ENCODE measurements at places on chromosomes 1 and 21.

- DNase-seq: no peak
Observed at GRCh38 chr1:91133248-91133647, 111.4 kb upstream of the ZNF644 start.

DNA sequence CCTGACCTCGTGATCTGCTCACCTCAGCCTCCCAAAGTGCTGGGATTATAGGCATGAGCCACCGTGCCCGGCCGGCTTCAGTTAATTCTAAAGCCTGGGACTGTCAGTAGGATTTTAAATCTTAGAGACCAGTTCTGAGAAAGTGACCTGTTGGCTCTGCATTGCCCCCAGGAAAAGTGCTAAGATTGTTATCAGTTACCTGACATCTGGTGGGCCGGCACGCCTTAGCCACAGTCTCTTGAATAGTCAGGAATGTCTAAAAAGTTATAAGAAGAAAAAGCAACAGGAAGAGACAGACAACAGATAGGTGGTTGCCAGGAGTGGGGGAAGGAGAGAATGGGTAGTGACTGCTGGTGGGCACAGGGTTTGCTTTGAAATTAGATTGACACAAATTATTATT is 35.1 kb downstream of the RABGAP1L start:
- no peak for DNase-seq

DNA sequence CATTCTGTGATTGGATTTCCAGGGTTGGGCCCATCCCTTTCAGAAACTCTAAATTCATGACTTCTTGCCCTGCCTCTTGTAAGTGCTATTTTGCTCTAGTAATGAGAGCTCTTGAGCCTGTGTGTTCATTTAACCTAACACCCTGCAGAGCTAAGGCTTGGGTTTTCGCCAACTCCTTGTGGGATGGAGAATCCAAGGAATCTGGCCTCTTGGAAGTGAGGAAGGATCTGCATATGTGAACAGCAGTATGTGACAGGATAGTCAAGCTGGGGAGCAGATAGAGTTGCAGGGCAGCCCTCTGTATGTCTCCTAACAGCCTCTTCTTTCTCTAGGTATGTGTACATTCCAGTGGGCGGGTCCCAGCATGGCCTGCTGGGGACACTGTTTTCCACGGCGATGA is 258.9 kb downstream of the HHAT start:
- DNase-seq: no peak

DNA sequence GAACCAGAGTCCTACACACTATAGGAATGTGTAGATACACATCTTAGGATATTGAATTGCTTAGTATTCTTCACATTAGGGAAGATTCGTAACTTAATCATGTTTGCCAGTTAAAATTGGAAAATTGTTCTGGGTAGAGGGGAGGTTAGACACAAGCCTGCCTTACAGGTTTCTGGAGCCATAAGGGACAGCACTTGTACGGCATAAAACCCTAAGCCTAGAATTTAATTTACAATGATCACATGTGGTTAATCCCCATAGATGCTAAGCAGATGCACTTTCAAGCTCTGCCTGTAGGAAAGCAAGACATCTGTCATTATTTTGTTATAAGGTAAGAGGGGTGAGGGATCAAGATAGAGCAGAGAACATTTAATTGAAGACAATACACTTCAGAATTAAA is 820.7 kb downstream of the NCAM2 start:
- no peak for DNase-seq

DNA sequence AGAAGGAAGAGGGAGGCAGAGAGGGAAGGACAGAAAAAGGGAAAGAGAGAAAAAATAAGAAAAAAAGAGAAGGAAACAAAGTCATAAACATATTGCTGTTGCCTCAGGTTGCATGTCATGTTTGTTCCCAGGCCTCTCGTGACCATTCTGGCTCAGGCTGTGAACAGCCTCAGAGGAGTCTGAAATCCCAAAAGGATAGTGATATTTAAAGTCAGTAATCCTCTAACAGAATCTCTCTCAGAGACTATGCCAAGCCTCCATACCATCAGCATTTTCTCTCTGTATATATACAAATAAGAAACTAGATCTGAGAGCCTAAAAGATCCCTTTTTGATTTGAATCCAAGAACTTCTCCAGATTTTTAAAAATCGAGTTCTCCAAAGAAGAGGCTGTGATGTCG is 35.2 kb downstream of the GORAB start:
- DNase-seq: no peak

DNA sequence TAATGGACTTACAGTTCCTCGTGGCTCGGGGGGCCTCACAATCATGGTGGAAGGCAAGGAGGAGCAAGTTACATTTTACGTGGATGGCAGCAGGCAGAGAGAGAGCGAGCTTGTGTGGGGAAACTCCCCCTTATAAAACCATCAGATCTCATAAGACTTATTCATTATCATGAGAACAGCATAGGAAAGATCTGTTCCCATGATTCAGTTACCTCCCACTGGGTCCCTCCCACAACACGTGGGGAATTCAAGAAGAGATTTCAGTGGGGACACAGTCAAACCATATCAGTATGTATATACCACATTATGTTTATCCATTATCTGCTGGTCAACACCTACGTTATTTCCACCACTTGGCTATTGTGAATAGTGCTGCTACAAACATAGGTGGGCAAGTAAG is 352.3 kb upstream of the B3GALT2 start:
- no peak for DNase-seq

- DNase-seq: no peak
Observed at GRCh38 chr21:14740116-14740515, 194.0 kb upstream of the SAMSN1 start.

GRCh38 chr1:20685741-20686140 is 24.6 kb upstream of the DDOST start:
- DNase-seq: no peak

DNA sequence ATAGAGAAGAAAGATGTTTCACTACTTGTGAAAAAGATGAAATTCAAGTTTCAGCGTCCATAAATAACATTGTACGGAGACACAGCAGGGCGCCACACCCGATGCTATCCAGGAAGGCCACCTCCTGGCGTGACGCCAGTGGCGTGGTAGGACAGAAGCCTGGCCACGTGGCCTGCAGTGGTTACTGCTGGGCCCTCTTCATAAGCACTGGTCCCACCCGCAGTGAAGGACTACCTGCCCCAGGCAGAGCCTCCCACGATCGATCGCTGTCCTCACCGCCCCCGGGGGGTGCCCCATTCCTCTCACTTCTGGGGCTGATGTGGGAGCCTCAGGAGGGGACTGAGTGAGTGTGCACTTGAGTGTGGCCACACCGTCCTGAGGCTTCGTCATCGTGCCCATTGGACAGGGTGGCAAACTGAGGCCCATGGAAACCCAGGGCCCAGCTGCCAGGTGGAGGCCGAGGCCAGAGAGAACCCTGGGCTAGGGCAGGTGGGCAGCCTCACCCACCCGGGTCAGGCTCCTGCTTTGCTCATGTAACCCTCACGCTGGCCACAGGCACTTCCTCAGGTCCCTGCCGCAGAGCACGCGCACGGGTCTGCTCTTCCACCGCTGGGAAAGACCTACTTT is 11.7 kb upstream of the HES5 start:
- no peak for DNase-seq

DNA sequence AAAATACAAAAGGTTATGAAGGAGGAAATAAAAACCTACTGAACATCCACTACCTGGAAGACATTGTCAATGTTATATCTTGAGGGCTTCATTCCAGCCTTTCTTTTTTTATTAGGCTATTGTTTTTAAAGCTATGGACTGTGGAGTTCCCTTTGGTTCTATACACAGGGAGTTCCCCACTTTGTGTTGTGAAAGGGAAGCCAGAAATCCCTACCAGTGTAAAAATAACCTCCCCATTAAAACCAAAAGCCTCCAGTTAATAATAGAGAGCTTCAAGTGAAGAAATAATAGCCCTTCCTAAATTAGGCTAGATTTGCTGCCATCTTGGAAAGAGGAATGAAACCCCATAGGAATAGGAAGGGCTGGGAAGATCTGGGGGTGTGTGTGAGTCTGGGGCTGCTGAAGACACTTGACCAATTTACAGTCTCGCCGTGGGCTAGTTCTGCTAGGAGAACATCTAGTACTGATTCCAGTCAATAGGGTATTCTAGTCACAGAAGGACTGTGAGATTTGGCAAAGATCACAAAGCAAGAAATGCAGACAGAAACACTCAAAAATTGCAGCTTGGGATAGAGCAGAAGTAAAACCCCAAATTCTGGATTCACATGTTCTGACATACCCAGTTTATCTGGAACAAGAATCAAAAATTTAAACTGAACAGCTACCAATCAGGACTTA is 32.4 kb upstream of the PTGFRN start:
- DNase-seq: no peak

DNA sequence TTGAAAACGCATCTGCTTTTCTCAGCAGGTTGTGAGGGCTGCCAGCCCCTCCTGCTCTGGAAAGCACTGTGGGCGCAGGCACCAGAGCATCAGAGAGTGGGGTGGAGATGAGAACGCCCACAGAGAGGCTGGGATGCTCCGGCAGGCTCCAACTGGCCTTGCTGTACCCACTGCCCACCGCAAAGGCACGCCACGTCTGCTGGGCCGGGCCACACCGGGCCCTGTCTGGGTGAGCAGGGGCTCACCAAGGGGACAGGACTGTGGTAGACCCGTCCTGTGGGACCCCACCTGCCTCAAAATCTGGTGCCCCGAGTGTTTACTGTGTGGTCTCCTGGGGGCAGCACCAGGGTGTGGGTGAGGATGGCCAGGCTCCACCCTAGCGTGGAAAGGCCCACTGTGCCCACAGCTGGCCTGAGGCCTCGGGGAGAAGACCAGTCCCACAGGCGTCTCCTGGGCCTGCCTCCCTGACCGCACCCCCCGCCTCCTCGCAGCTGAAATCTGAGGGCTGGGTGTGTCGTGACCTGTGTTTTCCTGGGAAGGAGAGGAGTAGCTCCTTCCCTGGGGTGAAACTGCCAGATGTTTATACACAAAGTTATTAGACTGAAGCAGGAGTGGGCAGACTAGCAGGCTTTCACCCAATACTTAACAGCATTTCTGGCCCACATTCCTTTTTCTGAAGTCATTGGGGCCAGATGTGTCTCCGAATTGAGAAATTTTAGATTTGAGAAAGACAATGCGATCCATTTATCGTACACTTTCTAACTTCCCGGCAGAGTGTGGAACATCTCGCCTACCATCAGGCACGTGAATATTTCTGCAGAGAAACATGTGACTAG is 53.8 kb downstream of the STUM start:
- DNase-seq: peak; percentile 74

DNA sequence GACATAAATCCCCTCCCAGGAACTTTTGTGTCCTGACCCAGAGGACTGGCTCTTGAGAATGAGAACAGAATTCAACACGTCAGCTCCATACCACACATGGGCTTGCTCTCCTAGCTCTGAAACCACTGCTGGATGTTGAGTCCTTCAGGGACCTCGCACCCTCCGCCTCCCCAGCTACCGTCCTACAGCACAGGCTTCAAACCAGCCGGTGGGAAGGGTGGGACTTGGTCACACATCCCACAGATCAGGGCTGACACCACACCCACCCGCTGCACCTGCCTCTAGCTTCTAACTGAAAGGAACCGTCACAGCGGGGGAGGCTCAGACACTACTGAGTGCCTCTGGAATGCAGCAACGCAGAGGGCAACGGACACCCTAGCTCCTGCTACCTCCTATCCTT is 24.0 kb downstream of the MRAP start:
- DNase-seq: no peak

- DNase-seq: no peak
Observed at GRCh38 chr1:145937436-145937835, 10.2 kb upstream of the RBM8A start.

GRCh38 chr1:5857011-5857410 is 135.2 kb downstream of the NPHP4 start:
- no peak for DNase-seq

DNA sequence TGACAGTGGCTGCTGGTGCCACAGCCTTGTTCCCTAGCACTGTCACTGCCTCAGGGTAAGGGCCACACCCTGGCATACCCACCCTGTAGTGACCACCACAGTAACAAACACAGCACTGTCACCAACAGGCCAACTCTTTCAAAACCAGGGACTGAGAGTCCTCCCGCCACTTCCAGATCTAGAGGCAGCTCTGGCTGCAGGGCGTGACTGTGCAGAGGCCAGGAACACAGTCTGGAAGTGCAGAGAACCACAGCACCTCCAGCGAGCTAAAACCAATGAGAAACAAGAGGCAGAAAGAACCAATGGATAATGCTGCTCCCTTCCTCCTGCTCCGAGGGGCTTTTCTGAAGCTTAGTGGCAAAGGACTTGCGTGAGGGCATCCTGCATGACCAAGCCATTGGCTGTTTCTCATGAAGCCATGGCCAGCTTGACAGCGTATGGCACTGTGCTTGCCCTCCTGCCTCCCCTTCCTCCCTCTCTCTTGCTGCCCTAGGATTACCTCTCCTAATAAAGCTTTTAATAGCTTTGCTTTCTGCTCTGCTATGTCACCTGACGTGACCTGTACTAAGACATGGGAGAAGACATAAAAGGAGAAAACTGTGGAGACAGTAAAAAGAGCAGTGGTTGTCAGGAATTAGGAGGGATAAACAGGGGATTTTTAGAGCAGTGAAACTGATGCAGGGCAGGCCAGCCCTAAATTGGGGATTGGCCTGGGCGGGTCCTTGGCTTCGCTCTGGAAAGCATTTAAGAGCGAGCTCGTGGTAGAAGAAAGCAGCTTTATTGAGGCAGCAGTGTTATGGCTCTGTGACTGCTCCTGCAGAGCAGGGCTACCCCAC is 7.2 kb downstream of the PARP1 start:
- no peak for DNase-seq

DNA sequence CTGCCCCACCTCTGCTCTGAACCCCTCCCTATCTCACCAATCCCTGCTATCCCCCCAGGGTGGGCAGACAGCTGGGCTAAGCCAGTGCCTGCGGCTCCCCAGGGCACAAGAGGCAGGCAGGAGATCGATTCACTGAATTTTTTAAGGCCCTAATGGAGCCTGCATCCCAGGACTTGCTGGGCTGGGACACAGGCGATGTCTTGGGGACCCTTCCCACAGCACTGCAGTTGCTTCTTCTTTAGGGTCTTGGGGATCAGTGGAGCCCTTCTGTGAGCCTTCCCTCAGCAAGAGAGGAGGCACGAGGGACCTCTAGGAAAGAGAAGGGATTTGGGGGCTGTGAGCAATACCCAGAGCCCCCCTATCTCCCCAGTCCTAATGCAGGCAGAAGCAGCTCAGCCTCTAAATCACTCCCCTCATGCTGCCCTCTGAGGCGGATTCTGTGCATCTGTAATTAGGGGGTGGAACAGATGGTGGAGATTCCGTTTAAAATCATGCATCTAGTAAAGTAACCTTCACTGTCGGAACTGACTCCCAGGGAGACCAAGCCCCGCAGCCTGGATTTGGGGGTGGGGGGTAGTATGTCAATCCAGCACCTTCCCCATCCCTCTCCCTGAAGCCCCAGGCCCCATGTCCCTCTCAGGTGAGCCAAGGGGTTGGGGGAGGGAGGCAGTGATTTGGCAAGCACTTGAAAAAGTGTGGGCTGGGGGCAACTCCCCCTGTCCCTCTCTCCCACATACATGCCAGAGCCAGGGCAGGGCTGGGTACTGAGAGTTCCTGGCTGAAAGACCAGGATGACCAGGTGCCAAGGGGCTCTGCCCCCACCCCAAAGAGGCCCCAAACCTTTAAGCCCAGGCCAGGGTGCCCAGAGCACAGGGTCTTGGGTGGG is 10.0 kb downstream of the AHDC1 start:
- no peak for DNase-seq

GRCh38 chr1:98388441-98388840 is 273.1 kb upstream of the SNX7 start:
- peak; percentile 49 for DNase-seq

- no peak for DNase-seq
Observed at GRCh38 chr21:42003051-42003461, 7.1 kb downstream of the ZBTB21 start.
